ENCODE measurements at places on chromosomes 4 and X. TPM values are rescaled to one million over a fixed set of nuclear protein-coding genes. Genes with fewer than 3 reads are reported as not detected.

GRCh38 chr4:3464911-3465697, 2.0 kb downstream of the DOK7 start:
- DNase-seq: no peak

DNA sequence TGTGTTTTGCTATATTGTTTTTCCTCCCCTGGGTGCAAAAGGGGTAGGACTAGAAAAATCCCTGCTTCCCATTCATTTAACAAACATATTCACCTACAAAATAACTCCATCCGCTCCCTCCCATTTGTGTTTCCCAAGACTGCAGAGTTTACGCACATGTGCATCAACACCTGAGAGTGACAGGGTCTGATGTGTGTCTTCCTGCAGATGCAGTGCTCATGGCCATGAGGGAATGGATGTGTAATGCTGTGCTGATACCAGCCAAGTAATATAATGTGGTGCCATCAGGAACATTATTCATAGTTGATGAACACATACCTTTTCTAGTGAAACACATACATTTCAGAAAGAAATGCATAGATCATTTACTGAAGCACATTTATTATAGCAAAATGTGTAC, 83.2 kb downstream of the CXXC4 start:
- DNase-seq: no peak

GRCh38 chr4:119623025-119623424, 5.6 kb downstream of the PDE5A start:
- DNase-seq: no peak

DNA sequence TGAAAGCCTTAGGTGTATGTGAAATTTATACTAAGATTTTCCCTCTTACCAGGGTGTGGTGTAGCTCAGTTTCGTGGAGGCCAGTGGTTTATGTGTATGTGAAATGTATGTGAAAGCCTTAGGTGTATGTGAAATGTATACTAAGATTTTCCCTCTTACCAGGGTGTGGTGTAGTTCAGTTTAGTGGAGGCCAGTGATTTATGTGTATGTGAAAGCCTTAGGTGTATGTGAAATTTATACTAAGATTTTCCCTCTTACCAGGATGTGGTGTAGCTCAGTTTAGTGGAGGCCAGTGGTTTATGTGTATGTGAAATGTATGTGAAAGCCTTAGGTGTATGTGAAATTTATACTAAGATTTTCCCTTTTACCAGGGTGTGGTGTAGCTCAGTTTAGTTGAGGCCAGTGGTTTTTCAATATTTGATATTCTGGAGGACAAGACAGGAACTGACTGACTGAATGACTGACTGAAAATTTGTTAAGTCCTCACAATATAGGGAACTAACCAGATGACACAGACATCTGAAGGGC, 143.7 kb downstream of the NEXMIF start:
- DNase-seq: no peak

The RNF212 gene
- 3.0 TPM for total RNA-seq
